Cerebellar nuclear complex (tissue), 1 donor: ENCODE measurements at places on chromosomes 6 and 20.

DNA sequence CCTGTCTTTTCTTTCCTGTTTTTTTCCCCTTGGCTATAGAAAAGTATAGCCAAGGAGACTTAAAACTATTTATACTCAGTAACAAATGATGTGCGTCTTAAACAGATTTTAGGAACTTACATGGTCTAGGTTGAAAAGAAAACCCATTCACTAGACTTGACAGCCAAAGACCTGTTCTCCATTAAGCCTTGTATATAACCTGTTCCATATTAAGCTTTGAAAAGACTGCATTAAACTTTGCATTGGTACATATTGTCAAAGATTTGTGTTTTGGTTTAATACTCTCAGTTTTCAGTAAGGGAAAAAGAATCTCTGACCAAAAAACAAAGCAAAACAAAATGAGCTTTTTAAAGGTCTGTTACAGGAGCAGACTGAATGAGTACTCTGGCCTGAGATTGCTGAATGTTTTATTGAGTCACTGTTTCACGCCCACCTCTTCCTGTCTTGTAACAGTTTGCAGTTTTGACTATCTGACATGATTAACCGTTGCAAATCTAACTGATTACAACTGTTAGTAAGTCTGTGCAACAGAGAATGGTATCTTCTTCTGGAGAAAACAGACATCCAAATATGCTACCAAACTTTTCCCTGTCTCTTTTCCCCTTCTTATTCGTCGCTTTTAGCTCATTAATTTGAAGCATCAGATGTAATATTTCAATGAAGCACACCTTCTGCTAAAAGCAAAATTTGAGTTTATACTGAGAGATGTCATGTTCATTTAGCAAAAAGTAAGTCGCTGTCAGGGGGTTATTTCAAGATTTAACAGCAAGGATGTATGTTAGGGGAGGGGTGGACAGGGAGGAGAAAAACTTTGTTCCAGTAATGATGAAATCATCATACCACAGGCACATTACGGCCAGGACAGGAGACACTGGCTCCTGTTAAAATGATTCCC is 59.1 kb upstream of the SUPT3H start:
- DNase-seq, result no peak

GRCh38 chr6:87393026-87393622 is 14.6 kb upstream of the CFAP206 start:
- no peak for DNase-seq

DNA sequence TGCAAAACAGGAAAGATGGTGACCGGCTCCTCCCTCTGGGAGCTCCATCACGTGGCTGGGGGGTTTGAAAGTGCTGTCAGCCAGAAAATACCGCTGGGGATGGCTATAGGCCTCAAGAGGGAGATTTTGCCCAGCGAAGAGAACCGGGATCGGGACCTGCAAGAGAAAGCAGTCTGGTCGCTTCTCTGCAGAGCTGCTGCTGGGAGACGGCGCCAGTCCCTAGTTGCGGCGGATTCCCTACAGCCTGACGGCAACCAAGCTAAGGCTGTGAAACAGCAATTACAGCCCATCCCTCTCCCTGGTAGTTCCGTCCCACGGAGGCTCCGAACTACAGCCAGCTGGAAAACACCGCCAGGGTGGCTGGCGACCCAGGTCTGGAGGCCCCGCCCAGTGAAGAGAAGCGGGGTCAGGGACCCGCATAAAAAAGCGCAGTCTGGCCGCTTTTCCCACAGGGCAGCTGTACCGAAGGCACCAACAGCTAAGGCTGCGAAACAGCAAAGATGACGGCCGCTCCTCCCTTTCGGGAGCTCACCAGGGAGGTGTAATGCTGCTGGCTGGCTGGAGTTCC is 238.1 kb upstream of the IRAK1BP1 start:
- no peak for DNase-seq

DNA sequence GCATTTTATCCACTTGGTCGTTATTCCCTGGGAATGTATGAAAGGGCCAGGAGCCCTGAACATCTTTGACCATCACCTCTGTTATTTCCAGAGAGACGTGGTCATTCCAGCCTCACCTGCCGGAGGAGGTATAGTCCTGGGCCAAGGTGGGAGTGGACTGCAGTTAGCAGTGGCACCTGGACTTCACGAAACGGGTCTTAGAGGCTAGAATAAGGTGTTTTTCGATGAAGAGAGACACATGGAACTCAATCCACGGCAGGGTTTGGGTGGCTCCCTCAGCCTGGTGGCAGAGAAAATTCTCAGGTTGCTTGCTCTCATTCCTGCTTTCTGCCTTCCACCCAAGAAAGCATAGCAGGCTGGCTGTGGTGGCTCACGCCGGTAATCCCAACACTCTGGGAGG is 48.0 kb downstream of the BMP6 start:
- no peak for DNase-seq

GRCh38 chr20:34904202-34904621 is 27.8 kb downstream of the ACSS2 start:
- DNase-seq, result no peak

DNA sequence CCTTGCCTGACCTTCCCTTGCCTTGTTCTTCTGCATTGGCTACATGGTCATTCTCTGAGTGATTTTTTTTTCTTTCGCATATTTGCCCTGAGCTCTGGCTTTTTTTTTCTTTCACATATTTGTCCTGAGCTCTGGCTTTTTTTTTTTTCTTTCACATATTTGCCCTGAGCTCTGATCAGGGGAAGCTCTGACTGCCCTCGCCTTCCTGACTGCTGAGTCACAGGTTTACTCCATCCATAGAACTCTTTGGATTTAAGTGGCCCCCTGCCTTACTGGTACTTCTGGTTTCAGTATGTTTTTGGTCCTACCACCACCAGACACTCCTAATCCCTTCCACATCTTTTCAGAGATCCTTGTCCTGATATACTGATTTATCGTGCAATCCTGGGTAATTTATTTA is 201.1 kb downstream of the OGFRL1 start:
- no peak for DNase-seq

- DNase-seq, result no peak
Observed at GRCh38 chr20:25006431-25007167, 14.0 kb upstream of the APMAP start.

- DNase-seq, result no peak
Observed at GRCh38 chr20:46690219-46691106, 1.2 kb upstream of the TP53RK start.

- no peak for DNase-seq
Observed at GRCh38 chr6:97151601-97152000, 131.4 kb downstream of the MMS22L start.

GRCh38 chr20:34016736-34017135 is 23.0 kb downstream of the RALY start:
- DNase-seq, result no peak

DNA sequence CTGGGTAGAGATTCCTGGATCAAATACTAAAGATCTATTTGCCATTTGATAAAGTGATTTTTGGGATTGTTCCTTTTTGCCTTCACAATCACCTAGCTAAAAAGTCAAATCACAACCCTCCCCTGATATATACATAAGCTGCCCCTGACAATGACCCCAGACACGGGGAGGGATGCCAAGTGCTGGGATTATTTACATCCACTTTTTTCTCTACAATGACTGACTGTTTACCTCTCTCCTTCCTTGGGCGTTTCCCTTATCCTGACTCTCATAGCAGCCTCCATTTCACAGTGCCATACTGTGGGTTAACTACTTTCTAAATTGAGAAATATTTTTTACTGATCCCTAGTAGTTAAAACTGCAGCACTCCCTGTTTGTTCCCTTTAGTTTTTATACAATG is 150.8 kb upstream of the TMEM170B start:
- no peak for DNase-seq

GRCh38 chr6:72081871-72082270 is 195.5 kb downstream of the RIMS1 start:
- DNase-seq, result no peak

GRCh38 chr6:170363255-170363654 is 56.7 kb downstream of the FAM120B start:
- no peak for DNase-seq

DNA sequence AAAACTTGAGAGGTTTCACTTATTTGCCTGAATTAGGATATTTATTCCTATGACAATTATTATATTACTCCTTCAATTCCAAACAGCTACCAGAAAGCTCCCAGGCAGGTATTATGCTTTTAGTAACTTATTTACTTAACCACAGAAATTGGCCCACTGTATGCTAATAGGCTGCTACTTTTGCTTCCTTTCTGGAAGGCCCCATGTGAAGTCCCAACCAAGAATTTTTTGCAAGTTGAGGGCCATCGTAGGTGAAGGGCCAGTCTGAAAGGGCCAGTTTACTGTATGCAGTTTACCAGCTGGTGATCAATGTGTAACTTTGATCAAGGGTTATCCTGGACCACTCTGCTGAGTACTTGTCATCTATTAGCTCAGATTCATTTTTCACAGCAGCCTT is 45.0 kb downstream of the EDN1 start:
- DNase-seq, result no peak

DNA sequence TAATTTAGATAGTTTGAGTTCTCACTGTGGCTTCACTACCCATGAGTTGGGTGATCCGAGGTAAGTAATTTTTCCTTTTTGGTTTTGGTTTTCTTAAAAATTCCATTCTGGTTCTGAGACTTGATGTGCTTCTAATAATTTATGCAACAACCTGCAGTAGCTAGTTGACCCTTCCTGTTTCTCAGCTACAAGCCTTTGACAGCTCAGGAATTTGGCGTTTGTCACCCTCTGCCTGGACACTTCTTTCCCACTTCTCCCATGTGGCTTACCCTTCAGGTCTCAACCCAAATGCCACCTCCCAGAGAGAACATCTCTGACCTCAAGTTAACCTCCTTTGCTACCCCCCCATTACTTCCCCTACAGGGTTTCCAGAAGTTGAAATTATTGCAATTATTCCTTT is 49.7 kb upstream of the TSHZ2 start:
- DNase-seq, result no peak

GRCh38 chr6:132675749-132676148 is 16.8 kb upstream of the TAAR1 start:
- no peak for DNase-seq

- DNase-seq, result no peak
Observed at GRCh38 chr6:149227796-149228195, 89.7 kb upstream of the TAB2 start.

DNA sequence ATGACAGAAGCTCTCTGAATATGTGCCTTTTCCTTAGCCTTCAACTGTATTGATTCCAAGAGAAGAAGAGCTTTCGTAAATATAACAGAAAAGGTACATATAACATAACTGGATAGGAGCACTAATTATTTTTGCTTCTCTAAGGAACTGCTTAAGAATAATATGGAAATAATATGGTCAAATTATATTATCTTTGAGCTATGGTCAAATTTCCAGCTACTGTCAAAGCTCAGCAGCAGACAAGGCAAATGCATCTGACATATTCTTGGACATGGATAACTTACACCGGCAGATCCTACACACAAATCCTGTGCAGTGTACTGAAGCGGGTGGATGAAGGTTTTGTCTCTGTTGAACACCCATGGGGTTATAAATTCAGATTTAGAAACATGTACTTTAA is 150.6 kb downstream of the HIVEP2 start:
- no peak for DNase-seq

DNA sequence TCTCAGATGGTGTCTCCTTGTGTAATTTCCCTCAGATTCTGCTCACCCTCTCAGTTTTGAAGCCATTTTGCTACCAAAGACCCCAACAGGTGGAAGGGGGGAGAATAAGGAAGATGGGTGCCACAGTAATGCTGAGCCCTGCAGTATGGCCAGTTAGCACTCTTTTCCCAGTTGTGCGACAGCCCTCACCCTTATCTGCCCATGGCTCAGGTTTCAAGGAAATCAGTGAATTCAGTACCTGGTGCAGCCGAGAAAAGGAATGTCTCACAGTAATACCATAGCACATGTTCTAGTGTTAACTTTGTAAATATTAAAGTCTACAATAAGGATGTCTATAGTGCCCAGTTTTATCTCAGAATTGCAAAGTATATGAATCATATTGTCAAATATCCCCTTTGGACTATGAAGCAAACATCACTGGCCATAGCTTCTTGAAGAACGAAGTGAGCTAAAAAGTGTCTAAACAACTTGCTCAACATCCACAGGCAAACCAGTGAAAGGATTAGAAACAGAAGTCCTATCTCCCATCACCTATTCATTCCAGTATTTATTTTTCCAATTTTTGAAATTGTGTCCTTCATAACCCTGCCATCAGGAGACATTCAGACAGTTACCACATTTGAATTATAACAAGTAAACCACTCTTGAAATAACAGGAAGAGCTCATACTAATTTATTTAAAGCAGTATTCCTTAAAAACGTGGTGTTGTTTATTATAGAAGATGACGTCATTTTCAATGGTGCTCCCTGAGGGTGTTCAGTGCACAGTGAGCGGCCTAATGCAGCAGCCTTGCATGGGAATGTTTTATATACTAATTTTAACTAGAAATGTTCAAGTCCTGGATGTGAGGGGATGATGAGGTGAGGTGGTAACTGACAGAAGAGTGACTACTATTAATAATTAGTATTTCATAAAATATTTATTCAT is 366.2 kb downstream of the TFAP2A start:
- DNase-seq, result no peak

DNA sequence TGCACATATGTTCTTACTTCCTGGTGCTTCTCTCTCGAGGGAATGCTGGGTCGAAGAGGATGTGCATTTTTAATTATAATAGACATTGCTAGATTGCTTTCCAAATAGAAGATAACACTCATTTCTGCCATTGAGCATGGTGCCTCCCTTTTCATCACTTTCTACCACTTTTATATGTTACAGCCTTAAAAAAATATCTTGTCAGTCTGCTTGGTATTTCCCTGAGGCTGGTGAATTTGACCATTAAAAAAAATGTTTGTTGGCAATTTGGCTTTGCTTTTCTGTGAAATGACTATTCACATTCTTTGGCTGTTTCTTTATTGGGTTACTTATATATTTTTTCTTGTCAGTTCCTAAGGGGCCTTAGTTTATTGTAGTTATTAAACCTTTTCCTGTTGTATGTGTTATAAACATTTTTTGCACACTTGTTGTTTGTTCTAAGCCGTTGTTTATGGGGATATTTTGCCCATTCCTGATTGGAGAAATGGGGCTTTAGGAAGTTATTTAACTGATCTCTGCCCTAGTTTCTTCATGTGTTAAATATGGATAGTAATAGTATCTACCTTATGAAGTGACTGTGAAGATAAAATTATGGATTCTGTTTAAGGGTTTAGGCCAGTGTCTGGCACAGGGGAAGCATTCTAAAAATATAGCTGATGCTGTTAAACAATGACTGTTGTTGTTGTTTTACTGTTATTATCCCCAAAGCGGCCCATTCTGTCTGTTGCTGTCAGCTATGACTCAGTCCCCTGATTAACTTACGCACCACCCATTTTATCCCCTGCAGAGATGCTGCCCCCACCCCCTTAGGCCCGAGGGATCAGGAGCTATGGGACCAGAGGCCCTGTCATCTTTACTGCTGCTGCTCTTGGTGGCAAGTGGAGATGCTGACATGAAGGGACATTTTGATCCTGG is 3.8 kb downstream of the DDR1 start:
- no peak for DNase-seq

DNA sequence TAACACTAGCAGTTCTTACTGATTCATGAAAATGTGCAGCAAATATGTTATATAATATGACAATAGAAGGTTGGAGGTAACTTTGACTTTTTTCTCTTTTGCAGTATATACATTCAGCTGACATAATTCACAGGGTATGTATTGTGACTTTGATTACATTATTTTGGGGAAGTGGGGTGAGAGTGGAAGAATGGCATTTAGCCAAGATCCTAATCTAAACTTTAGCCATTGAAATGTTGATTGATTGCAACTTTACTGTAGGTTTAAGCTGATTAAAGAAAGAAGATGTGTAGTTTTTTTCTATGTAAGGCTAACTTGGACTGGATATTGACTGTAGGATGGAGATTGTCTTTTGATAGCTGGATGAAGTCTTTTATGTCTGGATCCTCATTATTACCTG is 46.0 kb downstream of the MAPK14 start:
- DNase-seq, result no peak

- DNase-seq, result no peak
Observed at GRCh38 chr20:43761386-43762340, 34.9 kb upstream of the GTSF1L start.
